ENCODE measurements at places on chromosomes 3 and 15.

- DNase-seq = no peak
Measured at GRCh38 chr15:49669288-49669687, 48.4 kb downstream of the DTWD1 start.

DNA sequence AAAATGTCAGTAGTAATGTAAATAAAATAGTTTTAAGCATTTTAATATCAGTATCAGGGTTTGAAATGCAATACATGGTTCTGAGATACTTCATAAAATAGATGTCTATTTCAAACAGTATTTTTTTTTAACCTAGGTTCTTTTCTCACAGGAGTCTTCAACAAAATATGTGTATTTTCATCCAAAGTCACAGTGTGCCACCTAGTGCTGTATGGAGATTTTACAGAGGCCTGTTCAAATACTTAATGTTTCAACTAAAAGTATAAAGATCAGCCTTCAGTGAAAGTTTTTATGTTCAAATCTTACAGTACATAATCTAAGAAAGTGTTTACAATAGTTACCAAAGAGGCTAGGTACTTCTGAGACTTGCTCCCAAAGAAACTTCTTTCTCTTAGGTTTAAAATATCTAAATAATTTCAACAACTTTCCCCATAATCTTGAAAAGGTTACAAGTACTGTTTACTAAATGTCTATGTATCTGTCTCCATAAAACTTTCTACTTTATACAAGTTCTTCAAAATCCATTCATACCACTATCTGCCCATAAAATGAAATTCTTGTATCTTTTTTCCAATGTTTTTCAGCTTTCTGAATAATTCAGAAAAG, 38.3 kb downstream of the SCAPER start:
- DNase-seq = no peak

- DNase-seq = no peak
Measured at GRCh38 chr3:76871655-76872054, 168.2 kb upstream of the ROBO2 start.

DNA sequence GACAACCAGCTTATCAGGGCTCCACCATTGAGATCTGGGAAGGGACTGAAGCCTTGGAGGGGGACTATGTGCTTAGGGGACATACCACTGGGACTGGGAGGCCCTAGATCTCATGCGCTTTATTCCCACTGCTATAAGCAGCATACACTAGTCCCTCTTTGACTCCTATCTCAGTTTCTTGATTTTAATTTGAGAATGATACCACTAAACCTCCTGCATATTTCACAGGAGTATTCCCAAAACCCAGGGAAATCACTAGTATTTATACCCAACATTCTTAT, 29.2 kb downstream of the SLC24A1 start:
- DNase-seq = no peak

DNA sequence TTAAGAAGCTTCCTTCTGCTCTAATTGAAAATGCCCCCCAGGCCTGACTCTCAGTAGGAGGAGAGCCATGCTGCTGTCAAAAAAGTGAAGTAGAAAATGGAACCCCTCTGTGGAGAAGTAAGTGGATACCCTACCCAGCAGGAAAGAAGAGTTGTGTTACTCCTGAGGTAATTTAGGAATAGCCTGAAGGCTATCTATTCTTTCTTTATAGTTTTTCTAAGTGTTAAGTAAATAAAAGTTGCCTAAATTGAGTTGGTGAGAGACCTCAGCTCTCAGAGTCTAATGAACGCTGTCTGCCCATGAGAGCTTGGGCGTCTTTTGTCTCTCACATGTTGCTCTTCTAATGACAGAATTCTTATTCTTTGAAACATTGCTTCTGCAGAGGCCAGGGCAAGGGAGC, 116.2 kb downstream of the NSUN3 start:
- no peak for DNase-seq

GRCh38 chr3:186886202-186886981, 43.9 kb downstream of the ADIPOQ start:
- DNase-seq = no peak

DNA sequence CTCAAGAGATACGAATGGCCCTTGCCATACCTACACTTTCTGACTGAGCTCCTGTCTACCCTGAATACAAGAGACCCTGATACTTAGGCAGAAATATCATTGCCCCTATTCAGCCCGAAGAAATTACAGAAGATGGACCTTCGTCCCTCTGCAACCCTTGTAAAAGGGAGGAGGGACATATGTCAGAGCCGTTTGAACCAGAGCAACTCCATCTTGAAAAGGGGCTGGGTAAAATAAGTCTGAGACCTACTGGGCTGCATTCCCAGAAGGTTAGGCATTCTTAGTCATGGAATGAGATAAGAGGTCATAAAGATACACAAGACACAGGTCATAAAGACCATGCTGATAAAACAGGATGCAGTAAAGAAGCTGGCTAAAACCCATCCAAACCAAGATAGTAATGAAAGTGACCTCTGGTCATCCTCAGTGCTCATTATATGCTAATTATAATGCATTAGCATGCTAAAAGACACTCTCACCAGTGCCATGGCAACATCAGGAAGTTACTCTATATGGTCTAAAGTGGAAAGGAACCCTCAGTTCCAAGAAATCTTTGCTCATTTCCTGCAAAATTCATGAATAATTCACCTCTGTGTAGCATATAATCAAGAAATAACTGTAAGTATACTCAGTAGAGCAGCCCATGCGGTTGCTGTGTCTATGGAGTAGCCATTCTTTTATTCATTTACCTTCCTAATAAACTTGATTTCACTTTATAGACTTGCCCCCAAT, 49.7 kb upstream of the GPD1L start:
- DNase-seq = no peak

- no peak for DNase-seq
Measured at GRCh38 chr3:32371461-32372212, 20.0 kb upstream of the CMTM7 start.

DNA sequence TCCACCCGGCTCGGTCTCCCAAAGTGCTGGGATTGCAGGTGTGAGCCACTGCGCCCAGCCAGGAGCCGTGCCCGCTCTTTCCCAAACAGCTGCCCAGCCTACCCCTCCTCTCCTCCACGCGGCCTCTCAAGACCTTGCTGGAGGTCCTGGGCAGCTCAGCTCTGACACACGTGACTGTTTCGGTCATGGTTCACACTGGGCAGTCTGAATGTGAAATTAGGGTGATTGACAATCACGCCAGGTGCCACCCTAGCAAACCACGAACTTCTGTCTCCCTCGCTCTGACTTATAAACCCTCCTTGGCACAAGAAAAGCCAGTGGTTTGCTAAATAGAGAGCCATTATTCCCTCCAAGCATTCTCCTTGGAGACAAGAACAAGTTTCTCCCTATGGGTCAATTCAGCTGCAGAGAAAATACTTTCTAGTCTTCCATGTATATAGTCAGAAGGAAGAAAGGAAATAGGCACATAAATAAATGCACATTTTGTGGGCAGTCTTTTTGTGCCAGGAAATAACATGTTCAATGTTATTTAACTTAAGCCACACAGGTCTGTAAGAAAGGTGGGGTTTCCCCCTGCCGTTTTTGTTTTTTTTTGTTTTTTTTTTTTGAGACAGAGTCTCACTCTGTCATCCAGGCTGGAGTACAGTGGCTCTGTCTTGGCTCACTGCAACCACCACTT, 121.9 kb upstream of the MEF2A start:
- no peak for DNase-seq

- DNase-seq = no peak
Measured at GRCh38 chr3:15330031-15330596, 2.3 kb downstream of the SH3BP5 start.

DNA sequence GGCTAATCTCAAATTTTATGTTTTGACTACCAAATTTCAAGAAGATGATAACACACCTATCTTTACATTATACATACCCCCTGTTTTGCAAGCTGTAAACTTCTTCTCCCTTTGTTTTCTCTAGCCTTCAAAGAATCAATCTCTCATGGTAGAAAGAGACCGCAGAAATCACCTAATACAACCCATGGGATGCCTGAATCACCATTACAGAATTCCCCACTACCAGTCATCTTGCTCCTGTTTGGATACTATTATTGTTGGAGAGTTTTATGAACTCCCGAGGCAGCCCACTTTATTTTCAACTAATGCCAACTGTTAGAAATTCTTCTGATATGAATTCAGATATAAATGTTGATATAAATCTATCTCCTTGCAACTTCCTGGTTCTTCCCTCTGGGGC, 110.9 kb downstream of the FRMD5 start:
- DNase-seq = no peak

- DNase-seq = no peak
Measured at GRCh38 chr15:72146934-72147333, 28.7 kb downstream of the SENP8 start.

DNA sequence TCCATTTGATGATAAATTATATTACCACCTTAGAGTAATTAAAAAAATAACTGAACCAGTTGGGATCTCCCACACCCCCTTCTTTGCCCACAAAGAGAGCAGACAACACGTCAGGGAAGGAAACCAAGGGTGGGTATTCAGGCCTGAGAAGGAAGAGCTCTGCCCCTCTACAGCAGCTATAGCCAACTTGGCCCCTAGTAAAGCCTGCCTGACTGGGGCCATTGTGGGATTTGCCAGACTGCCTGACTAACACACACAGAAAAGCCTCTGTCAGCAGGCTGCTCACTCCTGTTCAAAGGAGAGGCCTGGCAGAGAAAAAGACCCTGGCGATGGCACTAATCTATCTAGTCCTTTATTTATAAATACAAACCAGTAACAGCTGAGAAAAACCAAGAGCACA, 41.4 kb downstream of the ATP8B4 start:
- no peak for DNase-seq

DNA sequence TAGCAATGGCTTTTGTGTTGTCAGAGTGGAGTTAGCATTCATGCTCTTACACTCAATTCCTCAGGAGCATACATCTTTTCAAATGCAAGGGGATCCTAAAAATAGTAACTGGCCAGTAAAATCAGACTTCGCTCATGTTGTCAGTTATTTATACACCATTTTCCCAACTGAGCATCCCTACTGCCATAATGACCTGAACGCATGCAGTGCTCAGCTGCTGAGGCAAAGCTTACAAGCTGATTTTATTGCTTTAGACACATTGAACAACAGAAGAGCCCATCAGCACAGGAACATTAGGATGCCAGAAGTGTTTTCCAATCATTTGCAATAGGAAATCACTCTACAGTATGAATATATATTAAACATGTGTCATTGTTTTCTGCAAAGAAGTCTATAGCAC, 689.7 kb upstream of the BCHE start:
- DNase-seq = no peak

GRCh38 chr3:41900265-41900664, 61.6 kb downstream of the ULK4 start:
- no peak for DNase-seq

DNA sequence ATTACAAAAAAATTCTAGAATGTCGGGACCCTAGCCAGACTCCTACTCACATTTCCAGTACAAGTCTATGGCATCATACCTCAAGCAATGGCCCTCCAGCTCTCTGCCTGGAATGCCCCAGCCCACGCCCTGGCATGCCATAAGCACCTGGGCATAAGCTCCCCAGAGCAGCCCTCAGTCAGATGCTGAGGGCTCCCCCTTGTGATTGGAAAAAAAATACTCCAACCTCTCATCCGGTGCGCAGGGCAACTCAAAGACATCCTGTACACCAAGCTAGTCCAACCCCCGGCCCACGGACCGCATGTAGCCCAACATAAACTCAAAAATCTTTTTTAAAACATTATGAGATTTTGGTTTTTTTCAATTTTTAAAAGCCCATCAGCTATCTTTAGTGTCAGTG, 115.4 kb downstream of the NEK10 start:
- DNase-seq = no peak

DNA sequence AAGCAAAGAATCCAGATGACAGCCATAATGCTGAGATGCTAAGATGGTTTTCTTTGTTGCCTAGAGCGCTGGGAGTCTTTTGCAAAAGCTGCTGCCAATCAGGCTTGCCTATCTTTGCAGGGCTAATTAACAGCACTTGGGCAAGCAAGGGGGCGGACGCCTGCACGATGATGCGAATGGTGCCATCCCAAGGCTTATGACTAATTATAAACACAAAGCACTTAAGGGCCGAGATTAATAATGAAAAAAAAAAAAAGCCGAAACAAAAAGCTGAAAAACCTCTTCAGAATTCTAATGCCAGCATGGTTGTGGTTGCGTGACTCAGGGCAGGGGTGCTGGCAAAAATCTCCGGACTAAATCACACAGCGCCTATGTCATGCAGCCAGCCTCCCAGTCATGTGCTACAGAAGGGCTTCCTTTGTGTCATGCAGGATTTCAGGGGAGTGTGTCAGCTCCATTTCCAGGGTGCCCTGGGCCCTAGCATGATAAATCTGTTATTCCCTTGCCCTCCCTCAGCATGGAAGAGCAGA, 185.0 kb upstream of the ANKRD28 start:
- DNase-seq = no peak

- DNase-seq = peak; percentile 50
Measured at GRCh38 chr15:41558400-41559238, at the start of gene TYRO3. TYRO3 (plus strand) TSS chr15:41559212; CDS start chr15:41559258, 46 bp downstream.

- no peak for DNase-seq
Measured at GRCh38 chr3:13772321-13772745, 107.5 kb downstream of the WNT7A start.

- no peak for DNase-seq
Measured at GRCh38 chr3:61537366-61537765, 24.0 kb upstream of the PTPRG start.

GRCh38 chr3:160886421-160886820, 130.4 kb downstream of the PPM1L start:
- no peak for DNase-seq

GRCh38 chr15:36256404-36256807, 323.0 kb upstream of the CDIN1 start:
- DNase-seq = no peak

DNA sequence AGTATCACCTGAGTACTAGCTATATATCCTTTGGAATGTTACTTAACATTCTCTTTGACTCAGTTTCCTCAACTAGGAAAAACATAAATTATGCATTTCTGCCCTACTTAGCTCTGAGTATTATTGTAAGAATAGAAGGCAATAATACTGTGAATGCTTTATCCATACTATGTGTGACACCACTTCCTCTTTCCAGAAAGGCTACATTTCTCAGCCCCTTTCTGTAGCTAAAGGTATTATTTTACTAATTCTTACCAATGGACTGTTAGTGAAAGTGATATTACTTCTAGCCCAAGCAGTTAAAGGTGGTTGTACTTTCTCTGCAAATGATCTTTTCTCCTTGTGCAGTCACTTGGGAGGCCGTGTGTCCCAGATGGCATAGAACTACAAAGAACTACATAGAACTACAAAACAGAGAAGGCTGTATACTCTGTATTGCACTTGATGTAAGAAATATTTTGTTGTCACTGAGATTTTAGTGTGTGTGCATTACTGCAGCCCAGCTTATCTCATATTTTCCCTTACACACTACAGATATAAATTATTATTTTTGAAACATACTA, 35.1 kb downstream of the MYH15 start:
- no peak for DNase-seq

GRCh38 chr15:26234976-26235767, 372.0 kb upstream of the ATP10A start:
- DNase-seq = no peak

GRCh38 chr3:13200465-13200864, 127.2 kb upstream of the IQSEC1 start:
- no peak for DNase-seq

- no peak for DNase-seq
Measured at GRCh38 chr3:108406063-108406660, 104.2 kb downstream of the MYH15 start.

GRCh38 chr15:71518661-71519060, 291.7 kb upstream of the NR2E3 start:
- no peak for DNase-seq
